Fibroblast of skin of scalp (primary cell): ENCODE measurements at places on chromosomes 16 and 17.
A peak's percentile ranks its signal among the peaks of the same experiment; 100 is the strongest.

- DNase-seq, result peak; percentile 4
These were observed 32.1 kb upstream of the JPT2 start for GRCh38 chr16:1645914-1646525.

- no peak for DNase-seq
These were observed 60.5 kb downstream of the TMEM132E start for GRCh38 chr17:34639706-34640425.

DNA sequence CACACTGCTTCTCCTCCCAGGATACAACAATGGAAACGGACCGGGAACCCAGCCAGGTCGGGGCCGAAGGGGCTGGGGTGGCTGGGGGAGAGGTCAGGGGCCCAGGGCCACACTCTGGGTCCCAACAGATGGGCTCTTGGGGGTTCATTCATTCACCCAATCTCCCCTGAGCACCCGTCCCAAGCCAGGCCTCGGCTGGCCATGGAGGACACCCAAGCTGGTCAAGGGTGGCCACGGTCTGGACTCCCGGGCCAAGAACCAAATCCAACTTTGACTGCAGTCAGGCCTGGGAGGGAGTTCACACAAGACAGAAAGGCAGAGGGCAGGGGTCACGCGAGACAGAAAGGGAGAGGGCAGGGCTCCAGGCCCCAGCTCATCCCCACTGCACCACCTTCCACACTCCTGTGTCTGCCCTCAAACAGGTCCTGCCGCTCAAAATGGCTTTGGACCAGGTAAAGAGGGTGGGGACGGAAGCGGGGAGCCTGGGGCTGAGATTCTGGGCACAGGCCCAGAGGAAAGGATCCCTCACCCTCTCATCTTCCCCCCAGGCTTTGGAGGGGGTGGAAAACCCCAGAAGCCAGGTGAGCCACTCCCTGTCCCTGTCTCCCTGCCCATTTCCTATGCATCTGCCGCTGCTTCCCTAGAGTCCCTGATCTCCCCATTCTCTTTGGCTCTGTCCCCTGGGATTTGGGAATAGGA lies 12.3 kb upstream of the PKMYT1 start:
- no peak for DNase-seq

GRCh38 chr16:27430512-27430911 lies 28.5 kb downstream of the IL21R start:
- DNase-seq, result no peak

DNA sequence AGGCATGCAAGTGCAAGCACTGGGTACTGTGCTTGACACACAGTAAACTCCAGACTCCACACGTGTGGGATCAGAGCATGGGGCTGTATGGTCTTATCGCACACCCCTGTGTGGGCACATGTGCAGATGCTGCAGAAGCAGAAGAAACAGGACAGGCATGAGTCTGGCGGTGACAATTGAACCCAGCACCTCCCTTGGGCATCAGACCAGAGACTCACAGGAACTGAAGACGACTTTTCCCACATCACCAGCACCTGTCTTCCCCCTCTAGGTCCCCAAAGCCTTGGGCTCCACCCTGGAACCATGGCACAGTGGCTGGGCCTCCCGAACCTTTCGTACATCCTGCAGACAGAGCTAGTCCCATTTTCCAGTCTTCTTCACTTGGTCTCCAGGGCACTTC lies 126.4 kb upstream of the CDH5 start:
- no peak for DNase-seq
